HFFc6 (cell line): ENCODE measurements at places on chromosomes 6 and 20.

DNA sequence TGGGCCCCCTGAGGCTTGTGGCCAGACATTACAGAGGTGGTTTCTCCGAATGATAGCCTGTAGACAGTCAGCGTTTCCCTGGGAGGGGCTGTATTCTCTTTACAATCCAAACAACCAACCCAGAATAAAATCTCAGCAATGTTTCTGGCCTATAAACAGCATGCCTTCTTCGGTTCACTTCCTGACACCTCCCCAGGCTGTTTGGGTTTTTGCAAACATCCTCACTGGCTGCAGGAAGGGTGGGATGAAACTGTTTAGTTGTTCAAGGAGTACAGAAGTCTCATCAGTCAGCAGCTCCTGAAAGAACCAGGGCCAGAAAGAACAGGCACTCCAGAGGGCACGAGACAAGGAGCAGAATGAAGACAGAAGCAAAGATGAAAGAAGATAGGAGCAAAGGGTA is 350.0 kb downstream of the QKI start:
- peak; percentile 13 for DNase-seq

DNA sequence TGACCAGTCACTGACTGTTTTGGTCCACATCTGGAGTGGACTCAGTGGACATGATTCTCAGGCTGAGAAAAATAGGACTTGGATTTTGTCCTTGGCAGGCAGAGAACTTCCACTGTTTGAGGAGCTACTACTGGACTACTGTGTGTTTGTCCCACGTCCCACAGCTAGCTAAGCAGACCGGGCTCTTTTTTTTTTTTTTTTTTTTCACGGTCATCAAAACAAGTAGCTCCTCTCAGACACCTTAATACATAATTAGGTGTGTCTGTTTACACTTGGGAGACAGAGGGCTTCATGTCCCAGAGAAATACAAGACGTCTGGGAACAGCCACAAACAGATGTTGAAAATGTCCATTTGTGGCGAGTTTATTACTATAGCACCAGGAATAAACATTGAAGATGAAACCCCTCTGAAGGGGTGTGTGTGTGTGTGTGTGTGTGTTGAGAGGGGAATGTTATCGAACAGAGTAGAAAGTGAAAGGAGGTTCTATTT is 155.0 kb upstream of the SUPT3H start:
- DNase-seq, result no peak

DNA sequence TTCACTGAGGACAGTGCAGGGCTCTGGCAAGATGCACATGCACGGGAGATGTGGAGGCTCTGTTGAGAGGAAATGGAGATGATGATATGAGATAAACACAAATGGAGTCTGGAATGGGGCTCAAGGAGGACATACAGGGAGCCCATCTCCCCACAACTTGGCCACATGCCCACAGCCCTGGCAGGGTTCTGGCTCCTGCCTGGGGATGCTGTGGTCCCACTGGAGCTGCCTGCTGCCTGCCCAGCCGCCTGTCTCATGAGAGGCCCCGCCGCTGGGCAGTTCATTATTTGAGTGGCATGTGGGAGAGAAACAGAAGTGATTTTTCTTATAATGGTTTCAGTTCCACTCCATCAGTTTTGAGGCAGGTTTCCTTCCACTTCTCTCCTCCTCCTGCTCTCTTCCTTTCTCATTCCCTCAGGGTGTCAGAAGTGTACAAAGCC is 133.6 kb upstream of the TRAF3IP2 start:
- DNase-seq, result no peak

GRCh38 chr6:137094411-137095008 is 49.7 kb upstream of the IL20RA start:
- peak; percentile 57 for DNase-seq

DNA sequence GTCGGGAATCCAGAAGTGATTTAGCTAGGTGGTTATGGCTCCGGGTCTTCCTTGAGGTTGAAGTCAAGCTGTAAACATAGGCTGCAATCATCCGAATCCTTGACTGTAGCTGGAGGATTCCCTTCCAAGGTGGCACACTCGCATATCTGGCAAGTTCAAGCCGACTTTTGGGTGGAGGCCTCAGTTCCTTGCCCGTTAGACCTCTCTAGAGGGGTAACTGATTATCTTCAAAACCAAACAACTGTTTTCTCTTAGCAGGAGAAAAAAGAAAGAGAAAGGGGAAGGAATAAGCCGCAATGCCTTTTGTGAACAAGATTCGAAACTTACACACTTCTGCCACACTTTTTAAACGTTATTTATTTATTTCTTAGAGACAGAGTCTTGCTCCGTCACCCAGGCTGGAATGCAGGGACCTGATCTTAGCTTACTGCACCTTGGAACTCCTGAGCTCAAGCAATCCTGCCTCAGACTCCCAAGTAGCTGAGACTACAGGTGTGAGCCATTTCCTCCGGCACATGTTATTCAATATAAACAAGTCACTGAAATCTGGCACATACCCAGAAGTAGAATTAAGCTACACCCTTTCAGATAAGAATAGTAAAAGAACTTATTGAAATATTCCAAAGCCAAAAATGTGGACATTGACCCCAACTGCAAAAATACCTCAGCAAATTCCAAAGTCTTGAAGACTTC is 76.3 kb downstream of the HFE start:
- no peak for DNase-seq

DNA sequence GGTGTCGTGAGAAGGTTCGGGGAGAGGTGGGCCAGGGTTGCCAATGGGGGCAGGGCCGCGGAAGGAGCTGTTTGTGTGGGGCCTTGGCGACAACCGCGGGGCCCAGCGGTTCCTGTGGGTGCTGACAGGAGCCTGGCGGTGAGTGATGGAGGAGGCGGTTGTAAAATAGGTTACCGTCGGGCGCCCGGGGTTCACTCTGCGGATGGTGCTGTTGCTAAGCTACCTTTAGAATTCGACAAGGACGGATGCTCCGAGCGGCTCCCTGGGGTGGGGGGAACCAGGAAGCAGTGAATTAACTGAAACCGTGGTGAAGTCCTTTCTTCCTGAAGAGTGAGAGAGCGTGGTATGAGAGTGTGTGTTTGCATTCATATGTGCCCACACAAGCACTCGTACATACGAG is 61.7 kb downstream of the CDH22 start:
- DNase-seq, result no peak

GRCh38 chr20:61439251-61439650 is 187.2 kb downstream of the CDH4 start:
- DNase-seq, result no peak

DNA sequence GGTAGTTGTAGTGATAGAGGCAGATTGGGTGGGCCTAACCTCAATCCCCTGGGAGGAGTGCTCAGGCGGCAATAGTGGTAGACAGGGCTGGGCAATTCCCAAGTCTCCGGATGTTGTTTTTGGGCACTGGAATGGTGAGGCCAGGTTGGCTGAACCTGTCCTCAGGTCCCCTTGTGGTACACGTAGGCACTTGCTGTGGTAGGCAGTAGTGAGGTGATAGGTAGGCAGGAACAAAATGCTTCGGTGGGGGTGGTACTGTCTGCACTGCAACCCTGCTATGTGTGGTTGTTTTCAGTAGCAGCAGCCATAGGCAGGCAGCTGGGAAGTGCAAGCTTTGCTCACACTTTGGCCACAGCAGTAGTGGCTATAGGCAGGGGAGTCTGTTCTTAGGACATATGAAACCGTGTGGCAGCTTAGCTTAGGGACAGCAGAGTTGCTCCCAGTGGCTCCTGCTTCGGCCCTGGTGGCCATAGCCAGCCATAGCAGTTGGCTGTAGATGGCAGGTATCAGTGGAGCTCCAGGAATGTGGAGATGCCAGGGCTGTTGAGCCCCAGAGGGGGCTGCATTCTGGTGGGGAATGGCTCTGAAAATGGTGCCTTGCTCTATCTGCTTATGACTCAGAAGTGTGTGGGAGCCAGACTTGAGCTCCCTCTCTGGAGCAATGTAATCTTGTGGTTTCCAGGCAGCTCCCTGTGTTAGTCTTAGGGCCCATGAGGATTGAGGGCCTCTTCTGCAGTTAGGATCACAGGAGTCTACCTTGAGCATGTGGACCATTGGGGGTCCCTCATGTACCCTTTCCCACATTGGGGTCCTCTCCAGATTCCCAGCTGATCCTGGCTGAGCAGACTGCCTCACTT is 241.8 kb upstream of the BMP2 start:
- no peak for DNase-seq

DNA sequence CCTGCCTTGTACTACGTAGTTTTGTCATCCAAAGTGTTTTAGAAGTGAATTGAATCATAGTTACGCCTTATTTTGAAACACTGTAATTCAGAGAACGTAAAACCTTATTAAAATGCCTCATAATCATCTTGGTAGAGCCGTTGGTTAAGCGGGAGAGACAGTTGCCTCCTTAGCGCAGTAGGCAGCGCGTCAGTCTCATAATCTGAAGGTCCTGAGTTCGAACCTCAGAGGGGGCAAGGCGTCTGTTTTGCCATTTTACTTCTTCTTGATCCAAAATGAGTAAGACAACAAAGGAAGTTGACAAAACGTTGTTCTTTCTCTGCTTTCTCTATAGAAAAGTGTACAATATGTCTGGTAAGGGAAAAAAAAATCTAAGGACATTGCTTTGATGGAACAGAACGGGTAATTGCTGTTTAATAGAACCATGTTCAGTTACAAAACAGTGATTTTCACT is 20.7 kb upstream of the TRIM27 start:
- peak; percentile 75 for DNase-seq

- DNase-seq, result no peak
Measured at GRCh38 chr6:14616656-14617055, 499.1 kb downstream of the CD83 start.

DNA sequence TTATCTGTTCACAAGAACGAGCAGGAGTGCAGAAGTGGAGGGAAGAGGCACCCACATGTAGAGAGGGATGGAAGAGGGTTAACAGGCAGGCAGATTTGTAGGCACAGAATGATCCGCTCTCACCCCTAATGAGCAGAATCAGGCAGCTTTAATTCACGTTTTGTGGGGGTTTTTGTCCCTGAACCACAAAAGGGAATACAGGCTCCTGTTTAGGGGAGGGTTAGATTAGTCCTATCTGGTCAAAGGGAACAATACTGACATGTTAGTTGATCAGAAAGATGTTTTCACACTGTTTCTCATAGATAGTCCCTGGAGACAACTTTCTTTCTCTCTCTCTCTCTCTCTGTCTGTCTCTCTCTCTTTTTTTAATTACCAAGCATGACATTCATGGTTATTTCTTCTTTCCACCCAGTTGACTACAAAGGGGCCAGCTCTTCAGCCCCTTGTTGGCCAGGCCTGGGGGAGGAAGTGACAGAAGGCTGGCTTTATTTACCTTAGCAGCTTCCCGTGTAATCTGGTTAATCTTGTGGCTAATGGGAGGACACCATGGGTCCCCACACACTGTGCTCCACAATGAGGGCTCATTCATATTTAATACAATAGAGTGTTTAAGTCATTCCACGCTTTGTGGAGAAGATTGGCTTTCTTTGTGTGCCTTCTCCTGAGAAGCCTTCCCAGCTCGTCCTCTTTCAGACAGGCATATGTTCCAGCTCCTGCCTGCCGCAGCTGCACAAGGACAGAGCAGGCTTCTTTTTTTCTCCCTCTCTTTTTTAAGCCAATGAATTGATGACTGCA is 958.8 kb downstream of the TFAP2A start:
- DNase-seq, result no peak

- DNase-seq, result peak; percentile 71
Measured at GRCh38 chr6:33837971-33838665, 34.3 kb upstream of the MLN start.

DNA sequence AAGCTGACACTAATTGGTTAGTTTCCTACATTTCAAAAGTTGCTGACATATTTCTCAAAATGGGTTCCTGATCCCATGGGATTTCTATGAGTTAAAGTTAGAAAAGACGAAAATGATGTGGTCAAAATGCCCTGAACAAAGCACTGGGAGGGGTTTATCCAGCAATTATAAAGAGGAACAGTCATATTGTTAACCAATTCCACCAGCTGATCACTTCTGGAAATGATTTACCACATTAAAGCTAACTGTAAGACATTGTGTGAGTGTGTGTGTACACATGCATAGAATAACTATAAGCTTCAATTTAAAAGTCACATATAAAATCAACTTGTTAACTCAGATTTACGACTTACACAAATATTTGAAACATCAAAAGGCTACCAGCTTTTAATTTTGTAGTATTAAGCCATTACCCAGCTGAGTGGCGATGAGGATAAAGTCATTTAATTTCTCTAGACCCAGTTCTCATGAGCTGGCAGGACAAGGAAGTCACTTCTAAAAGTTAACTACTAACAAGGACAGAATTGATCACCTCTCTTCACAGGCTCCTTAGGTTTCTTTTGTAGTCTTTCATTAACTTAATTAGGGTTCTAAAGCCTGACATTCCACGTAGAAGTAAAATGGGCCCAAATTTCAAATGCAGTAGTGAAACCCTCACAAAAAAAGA is 40.4 kb downstream of the MAN1A1 start:
- no peak for DNase-seq

DNA sequence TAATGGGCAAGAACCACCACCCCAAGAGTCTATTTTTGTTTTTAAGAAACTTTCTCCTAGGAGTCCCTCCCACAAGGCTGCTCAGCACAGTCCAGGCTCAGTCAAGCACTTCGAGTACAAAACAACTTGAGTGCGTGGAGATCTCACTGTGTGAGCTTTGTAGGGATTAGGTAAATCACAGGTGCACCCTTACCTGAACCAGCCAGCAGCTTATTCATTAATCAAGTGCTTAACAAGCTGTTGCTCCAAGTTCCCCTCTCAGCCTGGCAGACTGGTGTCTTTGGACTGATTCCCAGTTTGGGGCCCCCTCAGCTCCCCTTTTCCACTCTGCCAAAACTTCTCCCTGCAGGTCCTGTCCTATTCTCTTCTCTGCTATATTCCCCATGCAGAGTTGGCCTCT is 133.1 kb downstream of the LY86 start:
- DNase-seq, result no peak

GRCh38 chr20:50467718-50468356 is 42.3 kb upstream of the PTPN1 start:
- DNase-seq, result peak; percentile 24

- DNase-seq, result peak; percentile 92
Measured at GRCh38 chr6:126033696-126034095, 47.4 kb downstream of the TRMT11 start.

GRCh38 chr6:123849406-123849805 is 45.7 kb downstream of the NKAIN2 start:
- no peak for DNase-seq

- DNase-seq, result peak; percentile 64
Measured at GRCh38 chr20:364905-365794, 15.4 kb upstream of the TRIB3 start.

- peak; percentile 29 for DNase-seq
Measured at GRCh38 chr6:52162940-52163908, 23.0 kb upstream of the IL17A start.

- no peak for DNase-seq
Measured at GRCh38 chr20:25378189-25378883, 12.3 kb downstream of the ABHD12 start.

- DNase-seq, result peak; percentile 6
Measured at GRCh38 chr6:170232186-170233002, 58.5 kb downstream of the DLL1 start.

GRCh38 chr20:23434521-23435313 is 4.8 kb upstream of the CSTL1 start:
- DNase-seq, result no peak
